Suprapubic skin (tissue), 4 donors: ENCODE measurements at places on chromosomes 4 and X.

- DNase-seq, result no peak
Measured at GRCh38 chrX:84907324-84907968, 96.2 kb upstream of the APOOL start.

- DNase-seq, result no peak
Measured at GRCh38 chr4:165991325-165992180, 118.5 kb downstream of the TLL1 start.

DNA sequence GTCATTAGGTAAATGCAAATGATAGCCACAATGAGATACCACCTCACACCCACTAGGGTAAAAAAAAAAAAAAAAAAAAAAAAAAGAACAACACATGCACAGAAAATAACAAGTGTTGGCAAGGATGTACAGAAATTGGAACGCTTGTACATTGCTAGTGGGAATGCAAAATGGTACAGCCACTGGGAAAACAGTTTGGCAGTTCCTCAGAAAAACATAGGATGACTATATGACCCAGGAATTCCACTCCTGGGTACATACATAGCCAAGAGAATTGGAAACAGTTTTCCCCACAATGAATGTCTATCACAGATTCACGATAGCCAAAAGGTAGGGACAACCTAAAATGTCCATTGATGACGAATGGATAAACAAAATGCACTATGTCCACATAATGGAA is 161.3 kb upstream of the MAMLD1 start:
- no peak for DNase-seq

- no peak for DNase-seq
Measured at GRCh38 chr4:112523008-112523721, 7.2 kb upstream of the NEUROG2 start.

DNA sequence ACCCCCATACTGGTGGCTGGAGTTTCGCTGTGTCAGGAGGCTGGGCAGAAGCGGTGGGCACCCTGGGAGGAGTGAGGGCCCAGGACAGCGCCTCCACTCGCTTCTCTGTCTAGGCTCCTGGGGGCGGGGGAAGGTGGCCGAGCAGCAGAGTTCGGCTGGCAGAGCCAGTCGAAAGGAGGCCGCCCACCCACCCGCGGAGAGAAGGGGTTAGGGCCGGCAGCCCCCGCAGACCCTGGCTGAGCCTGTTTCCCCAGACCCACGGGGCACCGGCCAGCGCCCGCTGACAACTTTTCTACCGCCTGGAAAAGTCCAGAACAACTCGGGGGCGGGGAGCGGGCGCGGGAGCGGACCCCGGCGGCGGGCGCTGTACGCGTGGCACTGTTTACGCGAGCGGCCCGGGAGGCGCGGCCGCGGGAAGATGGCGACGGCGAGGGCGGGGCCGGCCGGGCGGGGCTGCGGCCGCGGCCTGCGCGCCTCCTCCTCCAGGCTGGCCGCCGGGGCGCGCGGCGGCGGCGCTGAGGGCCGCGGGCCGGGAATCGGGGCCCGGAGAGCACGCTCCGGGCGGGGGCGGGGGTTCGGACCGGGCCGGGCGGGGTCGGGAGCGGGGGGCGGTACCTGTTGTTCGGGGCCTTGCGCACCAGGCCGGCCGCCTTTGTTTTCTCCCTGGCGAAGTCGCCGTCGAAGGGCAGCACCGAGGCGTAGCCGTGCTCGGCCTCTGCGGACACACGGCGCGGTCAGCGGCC is 628 bp downstream of the MXD4 start:
- peak; percentile 78 for DNase-seq
